ENCODE measurements at places on chromosomes 7 and 10.

DNA sequence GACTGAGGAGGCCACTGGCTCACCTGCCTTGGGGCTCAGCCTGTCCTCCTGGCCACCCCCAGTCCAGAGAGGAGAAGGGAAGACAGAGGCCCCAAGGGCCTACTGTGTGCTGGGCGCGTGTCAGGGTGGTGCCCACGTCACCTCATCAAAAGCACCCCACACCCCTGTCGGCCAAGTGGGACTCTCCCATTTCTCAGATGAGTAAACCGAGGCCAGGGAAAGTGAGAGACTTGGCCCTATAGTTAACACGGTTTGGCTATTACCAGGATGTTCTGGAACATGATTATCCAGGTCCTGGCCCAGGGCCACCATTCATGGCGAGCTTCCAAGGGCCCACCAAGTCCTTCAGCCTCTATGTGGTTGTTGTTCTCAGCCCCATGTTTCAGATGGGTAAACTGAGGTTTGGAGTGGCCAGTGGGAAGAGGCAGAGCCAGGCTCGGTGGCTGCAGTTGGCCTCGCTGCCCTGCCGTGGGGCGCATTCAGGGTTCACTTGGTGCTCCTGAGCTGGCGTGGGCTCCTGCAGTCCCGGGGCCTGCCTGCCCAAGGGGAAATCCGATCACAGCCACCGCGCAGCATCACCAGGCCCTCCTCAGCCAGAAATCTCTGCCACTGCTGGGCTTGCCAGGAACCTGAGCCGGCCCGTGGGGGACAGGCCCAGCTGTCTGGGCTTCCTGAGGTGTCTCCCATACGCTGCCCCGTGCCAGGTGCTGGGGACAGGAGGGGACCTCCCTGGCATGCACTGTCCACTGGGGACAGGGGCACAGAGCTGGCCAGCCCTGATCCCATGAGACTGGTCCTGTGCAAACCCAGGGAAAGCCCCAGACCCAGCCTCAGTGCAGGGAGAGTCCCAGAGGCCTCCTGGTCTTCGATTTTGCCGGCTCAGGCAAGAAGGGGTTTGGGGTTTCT is 117.7 kb upstream of the TNRC18 start:
- DNase-seq: no peak

GRCh38 chr10:27393961-27394360 is 110.1 kb upstream of the RAB18 start:
- DNase-seq: no peak

- DNase-seq: no peak
These were observed 42.1 kb downstream of the CYP51A1 start for GRCh38 chr7:92092210-92092609.

- no peak for DNase-seq
These were observed 86.6 kb upstream of the C7orf33 start for GRCh38 chr7:148503900-148504487.

GRCh38 chr7:50851451-50851850 is 68.8 kb upstream of the GRB10 start:
- DNase-seq: no peak

DNA sequence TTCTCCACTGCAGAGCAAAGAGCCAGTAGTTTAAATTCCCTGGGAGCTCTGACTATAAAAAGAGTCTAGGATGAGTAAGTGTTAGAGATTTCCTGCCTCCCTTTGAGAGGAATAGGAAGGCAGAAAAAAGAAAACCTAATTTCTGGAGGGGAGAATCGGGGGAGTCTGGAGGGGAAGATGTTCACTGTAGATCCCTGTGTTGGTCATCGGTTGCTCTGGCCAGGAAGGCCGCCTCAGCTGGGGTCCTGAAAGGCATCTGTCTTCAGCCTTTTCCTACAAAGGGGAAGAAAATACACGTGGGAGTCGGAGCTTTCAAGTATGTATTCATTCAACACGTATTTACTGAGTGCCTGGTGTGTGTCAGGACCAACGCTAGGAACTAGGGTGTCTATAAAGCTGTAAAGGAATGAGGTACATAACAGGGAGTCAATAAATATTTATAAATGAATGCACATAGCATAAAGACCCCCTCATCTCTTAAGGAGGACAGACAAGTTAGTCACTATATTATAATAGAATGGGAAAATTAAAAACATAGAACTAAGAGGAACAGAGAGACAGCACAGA is 101.1 kb downstream of the ICA1 start:
- no peak for DNase-seq

DNA sequence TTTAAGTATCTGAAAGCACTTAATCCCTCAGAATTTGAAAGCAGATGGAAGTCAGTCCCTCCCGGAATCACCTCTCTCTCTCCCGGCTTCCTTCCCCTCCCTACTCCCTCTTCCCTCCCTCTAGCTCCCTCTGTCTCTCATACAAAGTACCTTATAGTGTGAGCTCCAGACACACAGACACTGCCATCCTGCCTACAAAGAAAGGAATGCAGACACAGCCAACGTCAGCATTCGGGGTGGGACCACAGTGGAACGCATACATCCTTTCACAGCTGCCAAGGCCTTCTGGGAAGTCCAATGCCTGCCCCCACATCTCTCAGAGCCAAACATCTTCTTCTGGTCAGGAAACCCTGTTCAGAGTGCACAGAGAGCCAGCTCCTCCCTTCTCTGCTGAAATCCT is 9.3 kb downstream of the NOD1 start:
- no peak for DNase-seq

DNA sequence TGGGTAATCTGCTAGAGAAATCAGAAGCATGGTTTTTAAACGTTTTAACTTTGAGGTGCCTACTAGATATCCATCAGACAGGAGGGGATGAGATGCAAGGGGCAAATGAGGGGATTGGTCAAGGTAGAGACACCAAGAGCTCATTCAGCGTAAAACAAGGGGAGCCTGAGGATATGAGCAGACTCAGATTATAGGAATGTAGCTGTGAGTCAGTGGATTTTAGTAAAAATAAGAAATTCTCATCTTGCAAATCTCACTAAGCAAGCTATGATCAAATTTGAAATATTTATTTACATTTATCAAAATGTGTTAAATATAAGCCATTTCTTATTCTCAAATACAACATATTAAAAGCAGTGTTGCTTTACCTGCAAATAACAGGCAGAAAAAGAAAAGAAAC is 21.4 kb upstream of the TFEC start:
- no peak for DNase-seq

DNA sequence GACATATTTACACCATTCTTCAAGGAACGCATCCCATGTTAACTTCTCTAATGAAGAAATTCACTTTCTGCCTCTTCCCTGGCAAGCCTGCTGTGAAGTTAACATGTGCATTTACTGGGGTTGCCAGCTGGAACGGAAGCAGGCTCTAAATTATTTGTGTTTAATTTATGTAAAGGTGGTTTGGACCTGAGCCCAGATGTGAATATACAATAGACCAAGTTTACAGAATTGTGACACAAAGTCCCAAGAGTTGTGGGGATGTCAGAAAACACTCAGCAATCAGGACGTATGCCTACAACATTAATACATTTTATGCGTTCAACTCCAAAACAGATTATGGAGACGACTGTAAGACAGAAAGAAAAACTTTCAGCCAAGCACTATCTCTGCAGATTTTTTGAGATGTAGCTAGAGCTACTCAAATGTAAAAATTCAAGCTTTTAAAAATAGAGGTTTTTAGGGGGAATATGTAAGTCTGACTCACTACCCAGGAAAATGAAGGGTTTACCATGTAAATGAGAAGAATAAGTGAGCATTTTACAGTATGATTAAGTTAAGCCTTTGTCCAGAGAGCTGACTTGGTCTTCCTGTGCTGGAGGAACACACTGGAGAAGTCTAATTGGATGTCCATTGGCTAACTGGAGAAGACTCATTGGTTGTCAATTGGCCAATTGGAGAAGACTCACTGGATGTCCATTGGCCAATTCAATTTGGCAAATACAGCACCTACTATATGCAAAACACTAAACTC is 19.5 kb downstream of the NRP1 start:
- DNase-seq: no peak

DNA sequence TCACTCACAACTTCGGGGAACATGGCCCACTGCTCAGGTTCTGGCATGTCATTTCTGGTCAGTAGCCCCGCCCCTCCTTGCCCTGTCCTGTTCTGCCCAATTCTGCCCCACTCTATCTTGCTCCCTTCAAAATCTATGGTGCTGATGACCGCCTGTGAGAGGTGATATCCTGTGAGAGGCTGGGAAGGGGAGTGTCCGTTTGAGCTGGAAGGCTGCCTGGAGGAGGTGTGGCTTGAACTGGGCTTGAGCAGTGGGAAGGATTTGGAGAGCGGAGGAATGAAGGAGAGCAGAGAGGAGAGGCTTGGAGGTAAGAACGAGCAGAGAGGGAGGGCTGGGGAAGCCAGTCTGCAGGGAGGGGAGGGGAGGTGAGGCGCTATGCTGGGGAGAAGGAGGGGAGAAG is 145.3 kb downstream of the RPS24 start:
- DNase-seq: no peak

- DNase-seq: peak; percentile 3
These were observed 103.8 kb downstream of the ATE1 start for GRCh38 chr10:121823993-121824463.

DNA sequence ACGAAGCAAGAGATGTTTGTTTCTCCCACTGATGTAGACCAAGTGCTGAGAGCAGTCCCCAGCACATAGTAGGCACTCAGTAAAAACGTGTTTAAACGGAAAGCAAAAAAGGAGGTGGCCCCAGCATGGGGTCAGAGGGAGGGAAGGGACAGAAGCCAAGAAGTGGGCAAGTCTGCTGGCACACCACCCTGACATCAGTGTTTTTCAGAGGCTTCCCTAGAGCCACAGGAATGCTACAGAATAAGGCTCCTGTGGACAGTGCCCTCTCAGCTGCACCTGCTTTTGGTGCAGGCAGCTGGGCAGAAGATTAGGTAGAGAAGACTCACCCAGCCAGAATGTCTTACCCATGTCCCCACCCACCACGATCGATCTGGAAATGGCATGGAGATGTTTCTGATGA is 8.3 kb upstream of the ANKRD1 start:
- no peak for DNase-seq

DNA sequence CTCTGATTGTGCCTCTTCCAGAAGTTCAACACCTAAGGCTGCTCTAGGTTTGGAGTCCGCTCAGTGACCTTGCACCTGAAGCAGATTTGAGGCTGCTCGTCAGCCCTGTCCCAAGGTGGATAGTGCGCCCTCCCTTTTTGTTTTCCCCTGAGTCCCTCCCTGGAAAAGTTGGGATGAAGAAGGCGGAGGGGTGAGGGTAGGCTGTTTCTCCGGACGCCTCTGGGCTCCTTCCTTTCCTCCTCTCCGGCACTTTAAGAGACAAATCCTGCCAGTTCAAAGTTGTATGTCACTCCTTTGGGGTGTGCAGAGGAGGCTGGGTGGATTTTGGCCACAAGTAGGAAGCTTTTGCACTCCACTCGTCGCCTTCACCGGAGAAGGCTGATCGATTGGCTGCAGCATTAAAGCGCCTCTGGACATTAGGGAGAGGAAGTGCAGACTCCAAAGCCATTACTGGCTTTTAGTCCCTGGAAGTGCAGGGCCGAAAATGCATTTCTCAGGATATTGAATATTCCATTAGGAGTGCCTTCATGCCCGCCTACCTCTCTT is 81.9 kb upstream of the PRKG1 start:
- no peak for DNase-seq

- DNase-seq: peak; percentile 99
These were observed 118.9 kb downstream of the PPP1R3A start for GRCh38 chr7:113799896-113800295.

- DNase-seq: no peak
These were observed 94.0 kb downstream of the C10orf105 start for GRCh38 chr10:71625445-71626175.

- no peak for DNase-seq
These were observed 34.6 kb downstream of the ANXA8 start for GRCh38 chr10:47449102-47449978.

- no peak for DNase-seq
These were observed 18.4 kb downstream of the RPA3 start for GRCh38 chr7:7699970-7700369.

- no peak for DNase-seq
These were observed 61.4 kb downstream of the FRMPD2 start for GRCh38 chr10:48213047-48213446.

DNA sequence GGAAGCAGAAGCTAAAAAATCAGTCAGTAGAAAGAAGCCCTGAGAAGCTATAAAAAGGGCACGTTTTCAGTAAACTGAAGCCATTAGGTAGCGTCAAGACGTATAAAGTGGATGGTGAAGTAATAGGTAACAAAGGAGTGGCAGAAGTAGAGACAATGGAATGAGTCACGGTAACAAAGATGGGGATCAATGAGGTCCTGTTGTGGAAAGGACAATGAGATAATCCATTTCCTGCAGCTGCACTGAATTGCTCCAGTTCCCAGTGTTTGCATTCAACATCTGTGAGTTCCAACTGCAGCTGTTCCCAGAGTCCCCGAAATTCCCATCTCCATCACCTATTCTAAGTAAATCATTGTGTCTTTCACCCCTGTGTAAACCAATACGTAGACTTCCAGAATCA is 4.8 kb upstream of the HYCC1 start:
- peak; percentile 4 for DNase-seq

GRCh38 chr7:113774182-113774807 is 144.5 kb downstream of the PPP1R3A start:
- DNase-seq: peak; percentile 47

DNA sequence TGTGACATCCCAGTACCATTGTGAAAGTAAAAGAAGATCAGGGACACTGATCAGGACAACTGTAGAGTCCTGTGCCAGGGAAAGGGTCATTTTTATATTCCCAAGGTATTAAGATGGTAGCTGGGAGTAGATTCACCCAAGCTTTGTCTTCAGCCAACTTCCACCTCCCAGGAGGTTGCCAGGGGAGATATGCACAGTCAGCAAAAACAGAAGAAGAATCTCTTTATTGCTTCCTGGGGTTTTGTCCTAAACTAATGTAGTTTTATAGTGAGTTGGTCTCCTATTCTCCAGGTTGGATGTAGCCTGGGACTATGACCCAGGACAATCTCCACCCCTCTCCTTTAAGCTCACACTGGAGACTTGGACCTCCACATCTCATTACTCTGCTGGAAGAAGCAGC is 139.2 kb downstream of the RAMP3 start:
- no peak for DNase-seq

- DNase-seq: no peak
These were observed 376.4 kb downstream of the HTR7 start for GRCh38 chr10:90481326-90481923.

DNA sequence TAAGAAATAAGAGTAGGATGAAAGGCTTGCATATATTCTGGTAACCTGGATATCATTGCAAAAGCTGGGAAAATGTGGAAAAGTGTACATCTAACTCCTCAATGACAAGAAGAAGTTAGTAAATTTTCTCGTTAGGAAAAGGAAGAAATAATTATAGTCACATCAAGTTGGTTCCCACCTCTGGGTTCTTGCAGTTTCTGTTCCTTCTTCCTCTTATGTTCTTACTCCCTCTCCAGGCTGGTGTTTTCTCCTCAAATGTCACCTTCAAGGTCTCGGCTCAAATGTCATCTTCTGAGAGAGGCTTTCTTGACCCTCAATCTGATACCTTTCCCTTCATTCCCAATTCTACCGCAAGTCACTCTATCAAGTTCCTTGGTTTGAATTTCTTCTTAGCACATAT is 64.4 kb downstream of the ENTPD1 start:
- no peak for DNase-seq

GRCh38 chr7:150388709-150389531 is 9.8 kb downstream of the ZNF775 start:
- no peak for DNase-seq

GRCh38 chr7:87482115-87482514 is 6.6 kb upstream of the ABCB4 start:
- no peak for DNase-seq

Measured in NCI-H1417 (cell line).